Aorta (tissue), 5 donors: ENCODE measurements at places on chromosomes 11 and 22.

- no peak for DNase-seq
These were observed 10.5 kb downstream of the HEPHL1 start for GRCh38 chr11:94031625-94032024.

- DNase-seq = no peak
These were observed 62.5 kb downstream of the FAM76B start for GRCh38 chr11:95727111-95727510.

- no peak for DNase-seq
These were observed 60.1 kb upstream of the MPEG1 start for GRCh38 chr11:59272771-59273372.

- DNase-seq = no peak
These were observed 282.4 kb downstream of the C11orf87 start for GRCh38 chr11:109704432-109704831.

- no peak for DNase-seq
These were observed 744 bp upstream of the MCM5 start for GRCh38 chr22:35399114-35399677.

GRCh38 chr22:29225422-29226090, 19.9 kb downstream of the EMID1 start:
- DNase-seq = peak; percentile 83

DNA sequence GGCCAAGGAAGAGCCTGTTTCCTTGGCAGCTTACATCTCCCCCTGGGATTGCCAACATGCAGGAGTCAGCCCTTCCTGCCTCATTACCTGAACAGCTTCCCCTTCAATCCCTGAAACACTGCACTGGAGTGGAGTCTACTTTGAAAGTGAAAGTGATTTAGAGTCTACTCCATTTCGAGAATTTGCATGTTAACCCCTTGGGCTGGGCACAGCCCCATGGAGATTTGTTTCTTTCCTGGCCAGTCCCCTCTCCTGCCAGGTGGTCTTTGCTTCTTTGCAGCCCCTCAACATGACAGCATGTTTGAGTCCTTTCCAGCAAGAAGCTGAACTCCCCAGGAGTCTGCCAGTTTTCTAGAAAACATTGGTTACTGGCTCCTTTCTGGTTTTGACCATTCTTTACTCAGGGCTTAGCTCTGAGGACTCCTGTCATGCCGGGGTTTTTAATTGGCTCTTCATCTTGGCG, 59.9 kb downstream of the TRAF6 start:
- no peak for DNase-seq

GRCh38 chr11:77851503-77851902, 30.6 kb downstream of the AAMDC start:
- no peak for DNase-seq

GRCh38 chr11:2612884-2613571, 86.8 kb downstream of the KCNQ1OT1 start:
- no peak for DNase-seq

GRCh38 chr22:20093418-20094196, 13.6 kb downstream of the DGCR8 start:
- peak; percentile 68 for DNase-seq

DNA sequence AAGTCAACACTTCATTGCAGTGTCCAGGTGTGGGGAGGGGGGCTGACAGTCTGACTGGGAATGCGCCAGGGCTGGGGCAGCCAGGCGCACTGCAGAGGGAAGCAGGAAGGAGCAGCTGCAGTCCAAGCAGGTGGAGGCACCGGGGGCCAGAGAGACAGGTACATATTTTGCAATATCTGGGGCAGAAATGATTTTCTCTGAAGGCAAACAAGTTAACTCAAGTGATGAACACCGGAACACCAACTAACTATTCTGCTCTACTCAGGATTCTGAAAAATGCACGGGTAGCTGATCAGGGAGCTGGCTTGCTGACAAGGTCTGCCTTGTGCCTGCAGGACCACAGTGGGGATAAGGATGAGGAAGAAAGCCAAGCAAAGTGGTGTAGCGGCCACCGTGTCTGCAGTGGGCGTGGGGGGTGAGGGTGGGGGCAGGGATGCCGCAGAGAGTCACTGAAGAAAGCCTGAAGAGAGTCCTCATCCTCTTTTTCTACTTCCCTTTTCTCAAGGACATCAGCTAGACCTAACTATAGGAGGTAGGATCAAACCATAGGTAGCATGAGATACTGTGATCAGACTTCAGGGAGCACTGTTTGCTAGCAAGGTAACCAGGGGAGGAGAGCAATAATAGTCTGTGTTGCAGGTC, 83.4 kb downstream of the SCN3B start:
- DNase-seq = no peak

DNA sequence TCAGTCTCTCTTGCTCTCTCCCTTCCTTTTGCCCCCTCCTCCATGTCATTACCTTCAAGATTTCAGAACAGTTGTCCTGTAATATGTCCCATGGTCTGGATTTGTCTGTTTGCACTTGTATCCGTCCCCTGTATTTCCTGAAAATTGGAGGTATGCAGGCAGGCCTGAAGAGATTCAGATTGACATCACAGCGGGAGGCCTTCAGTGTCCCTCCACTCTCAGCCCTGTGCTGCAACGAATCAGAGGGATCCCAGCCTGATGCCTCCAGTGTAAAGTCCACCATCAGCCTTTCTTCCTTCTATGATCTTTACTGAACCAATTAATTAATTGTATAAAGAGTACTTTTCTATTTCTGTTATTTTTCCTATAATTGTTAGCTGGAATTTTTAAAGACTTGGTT, 57.3 kb downstream of the ELMOD1 start:
- DNase-seq = no peak

- no peak for DNase-seq
These were observed 31.6 kb downstream of the TPST2 start for GRCh38 chr22:26558248-26558895.

GRCh38 chr11:130760515-130761125, 155.7 kb downstream of the SNX19 start:
- DNase-seq = no peak

- DNase-seq = no peak
These were observed 56.9 kb downstream of the PANX1 start for GRCh38 chr11:94185416-94186084.

GRCh38 chr11:58505849-58506248, 2.1 kb downstream of the OR5B21 start:
- DNase-seq = no peak

DNA sequence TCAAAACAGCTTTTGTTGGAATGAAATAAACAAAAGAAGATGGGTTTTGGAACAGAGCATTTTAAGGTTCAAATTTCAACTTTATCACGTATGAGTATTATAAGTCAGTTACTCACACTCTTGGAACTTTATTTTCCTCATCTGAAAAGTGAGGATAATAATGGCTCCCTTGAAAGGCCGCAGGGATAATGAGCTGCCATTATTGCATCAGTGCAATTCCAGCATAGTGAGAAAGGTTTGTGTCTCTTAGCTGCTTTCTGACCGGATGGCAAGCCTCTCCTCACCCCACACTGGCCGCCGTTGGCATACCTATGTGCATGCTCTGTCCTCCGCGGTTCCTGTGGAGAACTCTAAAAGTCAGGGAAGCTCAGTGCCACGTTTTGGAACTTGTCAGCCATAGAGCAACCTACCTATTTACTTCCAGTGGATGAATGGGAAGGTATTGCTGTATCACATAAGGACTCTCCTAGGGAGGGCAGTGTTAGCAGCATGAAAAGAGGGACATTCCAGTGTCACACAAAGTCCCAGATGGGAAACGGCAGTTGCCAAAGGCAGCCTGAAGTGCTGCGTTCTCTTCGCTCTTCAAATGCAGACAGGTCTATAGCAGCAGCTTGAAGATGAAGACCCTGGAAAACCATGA, 368.9 kb downstream of the NTM start:
- no peak for DNase-seq

DNA sequence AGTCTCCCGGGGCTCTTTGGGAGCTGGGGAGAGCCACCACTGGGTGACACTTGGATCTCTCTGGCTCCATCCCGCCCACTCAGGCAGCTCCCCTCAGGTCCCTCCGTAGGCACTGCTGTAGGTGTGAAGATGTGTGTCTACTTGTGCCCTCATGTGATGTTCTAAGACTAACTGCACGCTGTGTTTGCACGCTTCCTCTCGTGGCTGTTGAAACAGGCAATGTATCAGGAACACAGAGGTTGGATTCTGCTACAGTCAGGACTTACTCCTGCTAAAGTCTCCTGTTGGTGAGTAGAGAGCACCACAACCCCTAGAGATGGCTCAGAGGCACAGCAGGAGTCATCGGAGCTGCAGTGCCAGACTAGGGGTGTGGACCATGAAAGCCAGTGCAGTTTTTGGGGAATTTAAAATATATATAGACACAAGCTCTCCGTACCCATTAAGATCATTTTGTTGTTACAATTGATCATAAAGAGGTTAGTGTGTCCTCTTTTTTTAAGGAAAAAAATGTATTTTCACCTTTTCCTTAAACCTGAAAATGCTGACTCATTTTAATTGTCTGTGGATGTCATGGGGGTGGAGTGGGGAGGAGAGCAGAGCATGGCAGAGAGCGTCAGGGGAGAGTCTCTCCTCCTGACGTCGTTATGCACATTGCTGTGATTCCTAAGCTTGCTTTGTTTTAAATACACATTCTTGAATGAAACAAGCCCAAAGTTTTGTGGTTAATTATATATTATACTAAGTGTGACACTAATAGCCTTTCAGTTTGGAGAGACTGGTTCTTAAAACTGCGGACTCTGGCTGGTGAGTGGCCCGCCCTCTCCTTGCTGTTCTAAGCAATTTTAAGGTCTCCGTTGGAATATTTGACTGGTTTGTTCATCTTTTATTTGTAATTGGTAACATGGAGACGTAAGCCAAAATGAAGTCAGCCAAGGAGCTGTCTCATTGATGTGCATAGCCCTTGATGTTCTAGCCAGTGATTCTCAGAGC, 16.2 kb upstream of the CTTN start:
- DNase-seq = peak; percentile 28

DNA sequence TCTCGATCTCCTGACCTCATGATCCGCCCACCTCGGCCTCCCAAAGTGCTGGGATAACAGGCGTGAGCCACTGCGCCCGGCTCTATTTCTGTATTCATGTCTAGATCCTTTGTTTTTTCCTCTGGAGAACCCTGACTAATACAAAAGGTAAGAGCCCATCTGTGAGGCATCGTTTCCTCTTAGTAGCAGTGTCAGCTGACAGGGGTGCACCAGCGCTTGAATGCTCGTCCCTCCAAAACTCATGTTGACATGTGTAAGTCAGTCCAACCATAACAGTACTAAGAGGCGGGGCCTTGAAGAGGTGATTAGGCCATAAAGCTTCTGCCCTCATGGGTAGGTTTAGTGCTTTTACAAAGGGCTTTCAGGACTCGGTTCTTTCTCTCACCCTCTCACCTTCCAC, 470.1 kb upstream of the B3GAT1 start:
- DNase-seq = no peak

DNA sequence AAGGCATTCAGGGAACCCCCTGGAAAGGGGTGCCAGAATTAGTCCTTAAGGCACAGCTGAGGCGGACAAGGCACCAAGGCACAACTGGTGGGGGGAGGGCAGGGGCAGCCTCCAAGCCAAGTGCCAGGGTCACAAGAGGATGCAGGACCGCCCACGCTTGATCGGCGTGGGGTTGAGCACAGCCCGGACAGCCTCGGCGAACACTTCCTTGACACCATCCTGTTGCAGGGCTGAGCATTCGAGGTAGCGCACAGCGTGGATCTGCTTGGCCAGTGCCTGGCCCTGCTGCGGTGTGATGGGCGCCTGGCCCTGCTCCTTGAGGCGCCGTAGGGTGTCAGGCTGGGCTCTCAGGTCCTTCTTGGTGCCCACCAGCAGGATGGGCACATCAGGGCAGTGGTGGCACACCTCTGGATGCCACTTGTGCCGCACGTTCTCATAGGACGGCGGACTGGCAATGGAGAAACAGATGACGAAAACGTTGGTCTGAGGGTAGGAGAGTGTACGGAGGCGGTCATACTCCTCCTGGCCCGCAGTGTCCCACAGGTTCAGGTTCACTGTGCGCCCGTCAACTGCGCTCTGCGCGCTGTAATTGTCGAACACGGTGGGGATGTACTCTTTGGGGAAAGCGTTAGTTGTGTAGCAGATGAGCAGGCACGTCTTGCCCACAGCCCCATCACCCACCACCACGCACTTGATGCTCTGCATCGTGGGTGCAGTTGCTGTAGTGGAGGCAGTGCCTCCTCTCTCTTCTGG, 13.1 kb downstream of the RHOG start:
- DNase-seq = no peak

- no peak for DNase-seq
These were observed 678 bp upstream of the RANGAP1 start for GRCh38 chr22:41286639-41287091.
